ENCODE measurements at places on chromosomes 11 and 22. TPM values are rescaled to one million over a fixed set of nuclear protein-coding genes. Genes with fewer than 3 reads are reported as not detected.

The ZC3H12C gene
- 2.9 TPM for total RNA-seq

The FAM83F gene
- 18.9 TPM for total RNA-seq

The GAS2L1 gene
- 9.7 TPM for total RNA-seq

The TMPRSS5 gene
- total RNA-seq = 1.1 TPM

The BEST1 gene
- 0.23 TPM for total RNA-seq

The PTH gene
- total RNA-seq = not detected

The HSPB2 gene
- 1.0 TPM for total RNA-seq

The DEUP1 gene
- 0.38 TPM for total RNA-seq

The TBC1D22A gene
- 18.4 TPM for total RNA-seq

The MS4A7 gene
- total RNA-seq = not detected

The TECTA gene
- 0.77 TPM for total RNA-seq

The CDC42EP1 gene
- 11.2 TPM for total RNA-seq

Measured in H1 (cell line).